RCC 7860 (cell line): ENCODE measurements at places on chromosomes 16 and 17.
A peak's percentile ranks its signal among the peaks of the same experiment; 100 is the strongest.

- DNase-seq: no peak
These were observed 7.1 kb downstream of the NHERF1 start for GRCh38 chr17:74755533-74755932.

GRCh38 chr16:71845639-71846430 lies at the start of gene ATXN1L:
Gene ATXN1L, plus strand, starts transcription at chr16:71845976. Its CDS starts 3,765 bp downstream, at chr16:71849741.
- peak; percentile 78 for DNase-seq

GRCh38 chr17:65503557-65503956 lies 57.9 kb downstream of the AXIN2 start:
- DNase-seq: no peak

DNA sequence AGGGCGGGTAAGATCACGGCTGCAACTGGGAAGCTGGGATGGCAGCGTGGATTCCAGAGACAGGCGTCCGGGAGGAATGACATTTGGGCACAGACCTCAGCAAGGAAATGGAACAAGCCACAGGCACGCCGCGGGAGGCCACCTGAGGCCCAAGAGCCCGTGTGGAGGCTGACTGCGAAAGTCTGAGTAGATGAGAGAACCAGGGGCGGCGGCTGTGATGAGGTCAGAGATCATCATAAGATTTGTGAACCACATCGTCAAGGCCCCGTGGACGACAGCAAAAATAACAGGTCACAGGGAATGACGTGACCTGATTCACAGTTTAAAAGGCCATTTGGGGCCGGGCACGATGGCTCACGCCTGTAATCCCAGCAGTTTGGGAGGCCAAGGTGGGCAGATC lies 48.2 kb downstream of the MRM3 start:
- no peak for DNase-seq

DNA sequence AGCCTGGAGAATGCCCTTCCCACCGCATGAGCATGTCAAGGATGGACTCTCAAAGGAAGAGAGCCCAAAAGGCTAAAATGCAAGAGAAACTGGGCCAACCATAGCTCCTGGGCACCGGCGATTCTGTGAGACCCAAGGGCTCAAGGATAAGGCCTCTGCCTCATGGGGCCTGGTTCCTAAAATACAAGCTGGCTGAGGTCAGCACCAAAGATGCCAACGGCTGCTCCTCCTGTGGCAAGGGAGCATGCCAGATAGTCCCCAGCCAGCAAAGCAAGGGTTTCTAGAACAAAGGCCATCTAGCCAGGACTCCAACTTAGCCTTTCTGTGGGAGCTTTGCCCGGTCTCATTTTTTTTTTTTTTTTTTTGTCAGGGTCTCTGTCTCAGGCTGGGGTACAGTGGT lies 20.1 kb downstream of the GPRC5B start:
- no peak for DNase-seq

GRCh38 chr17:1638171-1638590 lies 7.4 kb downstream of the SCARF1 start:
- no peak for DNase-seq

DNA sequence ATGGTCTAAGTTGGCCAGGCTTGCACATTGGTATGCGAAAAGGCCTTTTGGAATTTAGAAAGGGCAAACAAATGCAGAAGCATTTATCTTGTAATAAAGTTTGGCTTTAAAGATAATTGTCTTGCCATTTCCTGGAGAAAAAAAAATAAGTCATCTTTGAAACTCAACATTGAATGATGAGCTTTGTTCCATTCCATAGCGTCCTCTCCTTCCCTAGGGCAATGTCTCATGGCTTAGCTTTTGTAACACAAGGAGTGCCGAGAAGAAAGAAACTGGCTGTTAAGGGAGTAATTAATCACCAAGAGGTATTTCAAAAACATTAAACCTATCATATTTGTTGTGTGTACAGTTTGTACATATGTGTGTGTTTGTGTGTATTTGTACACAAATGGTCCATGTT lies 372.3 kb downstream of the NPIPA8 start:
- DNase-seq: no peak

DNA sequence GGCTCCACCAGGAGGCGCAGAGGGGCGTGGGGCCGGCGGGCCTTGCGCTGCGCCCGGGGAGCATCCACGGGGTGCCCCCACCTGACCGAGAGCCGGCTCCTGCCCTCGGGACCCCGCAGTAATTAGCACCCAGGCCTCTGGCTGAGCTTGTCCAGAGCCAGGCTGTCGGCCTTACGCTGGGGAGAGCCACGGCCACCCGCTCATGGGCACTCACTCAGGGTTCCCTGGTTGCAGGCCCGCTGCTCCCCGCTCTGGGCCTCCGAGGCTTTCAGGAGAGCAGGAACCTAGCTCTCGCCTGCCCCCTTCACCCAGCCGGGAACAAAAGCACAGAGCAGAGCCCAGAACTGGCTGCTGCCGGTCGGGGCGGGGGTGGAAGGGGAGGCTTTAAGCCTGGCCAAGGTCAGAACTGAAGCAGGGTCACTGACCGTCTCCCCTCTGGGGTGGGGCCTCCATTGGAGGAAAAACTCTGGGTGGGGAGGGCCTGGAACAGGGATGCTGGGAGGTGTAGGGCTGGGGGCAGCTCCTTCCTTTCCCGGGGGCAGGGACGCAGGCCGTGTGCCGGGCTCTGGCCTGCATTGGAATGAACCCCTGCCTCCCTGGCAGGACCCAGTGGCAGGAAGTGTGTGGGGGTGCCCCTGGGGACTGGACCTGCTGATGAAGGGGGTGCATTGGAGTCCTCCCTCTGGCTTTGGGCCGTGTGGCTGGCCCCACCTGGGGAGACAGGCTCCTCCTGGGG lies 12.3 kb downstream of the GLIS2 start:
- no peak for DNase-seq

GRCh38 chr17:9108146-9108545 lies 86.8 kb downstream of the NTN1 start:
- DNase-seq: no peak

GRCh38 chr17:27824176-27824715 lies 23.9 kb upstream of the NOS2 start:
- DNase-seq: no peak

GRCh38 chr17:21240369-21241055 lies 12.7 kb downstream of the NATD1 start:
- no peak for DNase-seq

DNA sequence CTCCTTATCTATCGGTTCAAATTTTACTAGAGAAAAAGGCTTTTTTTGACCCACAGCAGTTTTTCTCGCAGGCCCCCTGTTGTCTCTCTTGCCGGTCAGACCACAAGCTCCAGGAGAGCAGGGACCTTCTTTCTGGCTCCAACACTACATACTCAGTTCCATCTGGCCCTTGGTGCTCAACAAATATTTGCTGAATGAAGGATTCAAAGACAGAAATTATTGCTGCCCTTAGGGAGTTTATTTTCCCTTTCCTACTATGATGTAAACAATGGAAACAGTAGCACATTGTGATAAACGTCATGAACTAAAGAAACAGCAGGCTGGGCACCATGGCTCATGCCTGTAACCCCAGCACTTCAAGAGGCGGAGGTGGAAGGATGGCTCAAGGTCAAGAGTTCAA lies 59.0 kb upstream of the ATP2A3 start:
- no peak for DNase-seq

DNA sequence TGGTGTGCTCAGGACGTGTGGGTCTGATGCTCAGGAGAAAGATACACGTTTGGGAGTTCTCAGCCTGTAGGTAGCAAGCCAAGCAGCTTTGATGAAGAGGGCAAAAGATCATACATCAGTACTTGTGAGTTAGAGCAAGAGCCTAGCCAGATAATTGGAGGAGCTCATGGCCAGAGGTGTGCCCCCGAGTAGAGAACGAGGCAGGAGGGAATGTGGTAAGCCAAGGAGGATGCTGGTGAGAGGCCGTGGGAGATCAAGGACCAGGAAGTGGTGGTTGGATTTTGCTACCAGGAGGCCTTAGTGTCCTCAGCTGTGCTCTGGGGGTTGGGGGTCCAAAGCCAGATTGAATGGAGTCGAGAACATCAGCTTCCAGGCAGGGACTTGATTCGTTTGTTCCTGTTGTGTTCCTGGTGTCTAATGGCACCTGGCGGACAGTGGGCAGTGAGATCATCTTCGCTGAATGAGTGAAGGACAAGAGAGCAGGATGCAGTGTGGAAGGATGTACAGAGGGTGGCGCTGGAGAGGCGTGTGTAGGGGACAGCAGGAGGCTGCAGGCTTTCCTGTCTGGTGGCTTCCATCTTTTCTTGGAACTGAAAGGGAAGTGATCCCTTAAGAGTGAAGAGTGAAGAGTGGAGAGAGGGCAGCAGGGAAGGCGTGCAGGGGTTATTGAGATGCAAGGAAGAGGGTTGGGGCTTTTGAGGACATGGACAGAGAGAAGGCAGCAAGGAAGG lies 11.6 kb downstream of the FBXL19 start:
- DNase-seq: peak; percentile 12

- DNase-seq: no peak
These were observed 62.2 kb downstream of the TNRC6C start for GRCh38 chr17:78020717-78021108.

- no peak for DNase-seq
These were observed 354.1 kb downstream of the SOX9 start for GRCh38 chr17:72474719-72475477.

DNA sequence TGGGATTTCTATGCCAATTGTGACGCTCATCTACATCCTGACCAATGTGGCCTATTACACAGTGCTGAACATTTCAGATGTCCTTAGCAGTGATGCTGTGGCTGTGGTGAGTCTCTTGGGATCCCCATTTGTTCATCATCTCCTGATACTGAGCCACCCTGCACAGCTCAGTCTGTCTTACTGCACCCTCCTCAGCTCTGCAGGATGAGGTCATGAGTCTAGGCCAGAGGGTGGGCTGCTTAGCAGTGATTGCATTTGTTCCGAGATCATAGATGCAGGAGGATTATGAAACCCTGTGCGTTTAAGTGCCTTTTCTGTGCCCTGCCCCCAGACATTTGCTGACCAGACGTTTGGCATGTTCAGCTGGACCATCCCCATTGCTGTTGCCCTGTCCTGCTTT lies 19.5 kb downstream of the SLC7A6OS start:
- no peak for DNase-seq

DNA sequence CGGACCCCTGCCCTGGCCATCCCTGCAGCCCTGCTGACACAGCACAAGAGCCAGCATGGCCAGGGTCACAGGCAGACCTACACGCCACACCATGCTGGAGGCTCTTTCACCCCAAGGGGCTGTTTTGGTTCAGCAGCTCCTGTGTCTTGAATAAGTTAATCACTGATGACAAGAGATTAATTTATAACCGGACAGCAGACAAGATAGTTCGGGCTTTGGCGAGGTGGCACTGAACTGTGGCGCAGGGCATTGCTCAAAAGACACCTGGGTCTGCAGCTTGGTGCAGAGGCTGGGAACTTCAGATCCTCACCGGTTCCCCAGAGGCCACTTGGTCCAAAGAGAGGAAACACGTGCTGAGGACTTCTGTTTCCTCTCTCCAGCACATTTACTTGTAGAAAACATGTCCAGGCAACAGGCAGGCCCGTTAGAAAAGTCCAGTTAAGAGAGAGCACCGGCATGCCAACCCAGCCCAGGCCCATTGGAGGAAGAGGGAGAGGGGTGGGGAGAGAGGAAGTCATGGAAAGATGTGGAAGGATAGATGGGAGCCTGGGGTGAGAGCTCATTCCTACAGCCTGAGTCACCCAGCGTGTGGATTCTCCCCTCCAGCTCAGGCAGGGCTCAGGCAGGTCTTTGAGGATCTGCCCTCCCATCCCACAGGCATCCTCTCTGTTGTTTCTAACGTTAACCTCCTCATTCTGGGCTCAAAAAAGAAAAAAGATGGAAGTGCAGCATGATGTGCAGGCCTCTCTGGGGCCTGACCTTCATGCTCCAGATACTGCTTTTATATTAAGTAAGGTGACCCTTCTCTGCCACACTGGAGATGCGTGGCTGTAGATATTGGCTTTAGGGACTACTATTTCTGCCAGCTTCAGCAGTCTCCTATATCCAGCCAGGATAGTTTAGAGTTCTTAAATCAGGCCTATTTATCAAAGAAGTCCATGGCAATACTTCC lies 80.0 kb upstream of the HNF1B start:
- peak; percentile 95 for DNase-seq

DNA sequence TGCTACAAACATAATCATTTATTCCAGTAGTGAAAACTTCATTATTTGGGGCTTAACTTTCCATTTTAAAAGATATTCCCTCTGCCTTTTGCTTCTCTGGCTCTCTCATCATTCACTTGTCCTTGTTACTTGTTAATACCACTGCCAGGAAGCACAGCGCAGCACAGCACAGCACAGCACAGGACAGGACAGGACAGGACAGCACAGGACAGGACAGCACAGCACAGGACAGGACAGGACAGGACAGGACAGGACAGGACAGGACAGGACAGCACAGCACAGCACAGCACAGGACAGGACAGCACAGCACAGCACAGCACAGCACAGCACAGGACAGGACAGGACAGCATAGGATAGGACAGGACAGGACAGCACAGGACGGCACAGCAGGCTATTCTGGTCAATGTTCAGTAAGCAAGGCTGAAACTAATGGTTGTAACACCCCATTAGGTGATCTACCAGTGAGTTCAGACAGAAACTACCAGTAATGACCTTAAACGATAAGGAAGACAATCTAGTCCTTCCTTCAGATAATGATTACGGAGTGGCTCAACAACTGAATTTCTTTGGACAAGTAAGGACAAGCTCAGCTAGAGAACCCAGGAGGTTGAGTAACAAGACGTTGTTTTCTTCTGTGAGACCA lies 31.9 kb downstream of the COG1 start:
- DNase-seq: no peak

- DNase-seq: no peak
These were observed 5.3 kb upstream of the WDR24 start for GRCh38 chr16:695355-696089.

DNA sequence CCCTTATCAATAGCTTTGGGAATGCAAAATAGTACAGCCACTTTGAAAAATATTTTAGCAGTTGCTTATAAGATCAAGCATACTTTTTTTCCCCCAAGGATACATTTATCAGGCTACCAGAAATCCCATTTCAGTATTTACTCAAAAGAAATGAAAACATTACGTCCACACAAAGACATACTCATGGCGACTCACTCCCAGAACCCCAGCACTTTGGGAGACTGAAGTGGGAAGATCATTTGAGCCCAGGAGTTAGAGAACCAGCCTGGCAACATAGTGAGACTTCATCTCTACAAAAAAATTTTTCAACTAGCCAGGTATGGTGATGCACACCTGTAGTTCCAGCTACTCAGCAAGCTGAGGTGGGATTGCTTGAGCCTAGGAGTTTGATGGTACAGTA lies 5.9 kb downstream of the SKA2 start:
- DNase-seq: peak; percentile 39

DNA sequence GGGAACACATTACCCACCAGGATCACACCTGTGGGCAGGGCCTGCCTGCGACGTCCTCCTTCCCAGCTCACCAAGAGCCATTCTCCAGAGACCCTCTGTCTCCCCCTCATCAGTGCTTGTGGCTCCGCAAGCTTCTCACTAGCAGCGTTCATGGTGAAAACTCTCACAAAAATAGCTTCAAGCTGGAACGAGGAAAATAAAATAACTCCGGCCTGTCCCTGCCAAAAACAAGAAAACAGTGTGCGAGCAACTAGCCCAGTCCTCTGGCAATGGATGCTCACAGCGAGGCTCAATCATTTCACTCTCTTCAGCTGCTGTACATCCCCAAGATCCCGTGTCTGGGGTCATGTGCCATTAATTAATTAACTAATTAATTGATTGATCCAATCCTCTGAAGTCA lies 18.0 kb downstream of the SPACA3 start:
- DNase-seq: no peak

- DNase-seq: no peak
These were observed 69.9 kb downstream of the TBC1D16 start for GRCh38 chr17:79965806-79966205.
